ENCODE measurements at places on chromosomes 6 and 20.

- no peak for DNase-seq
These were observed 33.8 kb upstream of the RNF8 start for GRCh38 chr6:37319856-37320480.

DNA sequence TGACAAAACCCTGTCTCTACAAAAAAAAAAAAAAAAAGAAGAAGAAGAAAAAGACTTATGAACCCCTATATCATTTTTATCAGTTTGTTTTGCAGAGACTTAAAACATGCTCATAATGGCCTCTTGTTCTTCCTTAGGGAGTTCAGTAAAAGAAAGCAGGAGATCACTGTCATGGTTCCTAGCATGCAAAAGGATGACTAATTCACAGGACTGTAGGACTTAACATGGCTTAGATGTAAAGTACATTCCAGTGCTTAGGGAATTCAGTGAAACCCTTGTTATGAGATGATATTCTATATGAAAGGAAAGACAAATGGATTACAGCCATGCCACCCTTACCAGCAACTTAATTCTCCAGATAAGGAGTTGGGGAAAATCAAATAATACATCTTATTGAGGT is 29.5 kb downstream of the EEF1A1 start:
- no peak for DNase-seq

- no peak for DNase-seq
These were observed 8.6 kb upstream of the HIVEP2 start for GRCh38 chr6:142953373-142954273.

- no peak for DNase-seq
These were observed 58.1 kb downstream of the NOL4L start for GRCh38 chr20:32527052-32527446.

GRCh38 chr20:25000268-25000801 is 7.8 kb upstream of the APMAP start:
- DNase-seq: no peak
